ENCODE measurements at places on chromosomes 1 and 21. TPM values are rescaled to one million over a fixed set of nuclear protein-coding genes. Genes with fewer than 3 reads are reported as not detected.

The GSTM3 gene
- polyA plus RNA-seq, result 34.4 TPM

The B3GALT5 gene
- 0.37 TPM for polyA plus RNA-seq

The S100B gene
- 10.1 TPM for polyA plus RNA-seq

The PLA2G2D gene
- polyA plus RNA-seq, result not detected

The C1orf116 gene
- polyA plus RNA-seq, result 0.12 TPM

The OVAAL gene
- not detected for polyA plus RNA-seq

The MSH4 gene
- 0.67 TPM for polyA plus RNA-seq
